Stimulated activated CD4-positive, alpha-beta T cell treated with anti-CD3 and anti-CD28 coated beads, Interleukin-4, amount 100 ng/mL, for 24 hours (primary cell): ENCODE measurements at places on chromosomes 13 and 19.

DNA sequence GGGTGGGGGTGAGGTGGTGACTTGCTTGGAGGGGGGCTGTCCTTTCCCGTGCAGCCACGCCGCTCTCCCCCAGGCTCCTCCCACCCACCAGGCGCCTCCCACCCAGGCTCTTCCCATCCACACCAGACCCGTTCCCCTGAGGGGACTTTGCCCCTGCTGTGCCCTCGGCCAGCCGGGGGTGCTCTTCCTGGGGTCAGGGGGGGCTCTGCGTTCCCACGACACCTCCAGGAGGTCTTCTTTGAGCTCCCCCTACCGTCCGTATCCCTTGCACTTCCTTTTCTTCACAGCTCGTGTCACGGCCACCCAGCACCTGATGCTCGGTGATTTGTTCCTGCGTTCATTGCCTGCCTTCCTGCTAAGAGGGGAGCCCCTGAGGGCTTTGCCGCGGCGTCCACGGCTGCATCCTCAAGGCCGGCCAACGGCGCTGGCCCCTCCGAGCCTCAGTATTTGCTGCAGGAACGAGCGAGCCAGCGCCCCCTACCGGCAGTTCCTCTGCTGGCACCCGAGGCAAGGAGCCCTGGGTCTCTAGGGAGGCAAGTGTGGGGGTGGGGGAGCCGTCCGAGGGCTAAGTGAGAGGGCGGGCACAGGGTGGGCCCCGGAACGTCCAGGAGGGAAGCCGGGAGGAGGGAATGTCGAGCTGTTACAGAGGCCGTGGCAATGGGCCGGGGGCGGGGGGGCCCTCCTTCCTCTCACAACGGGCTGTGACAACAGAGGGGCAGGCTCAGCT is 11.8 kb downstream of the LRRC4B start:
- DNase-seq, result peak; percentile 78

DNA sequence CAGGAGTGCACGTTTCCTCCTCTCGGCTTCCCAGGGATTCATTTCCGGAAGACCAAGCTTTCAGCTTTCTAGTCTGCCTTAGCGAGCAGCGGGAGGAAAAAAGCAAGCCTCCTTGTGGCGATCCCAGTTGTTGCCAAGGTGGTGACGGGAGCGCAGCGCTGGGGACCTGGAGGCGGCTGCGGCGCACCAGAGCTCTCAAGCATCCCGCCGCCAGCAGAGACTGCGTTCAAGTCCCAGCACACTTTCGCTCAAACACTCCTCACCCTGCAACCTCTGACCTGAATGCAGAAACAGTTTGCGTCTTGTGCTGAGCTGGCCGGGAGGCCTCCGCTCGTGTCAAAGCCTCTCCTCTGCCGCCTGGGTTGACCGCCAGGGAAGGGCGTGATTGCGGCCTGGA is 4.9 kb downstream of the GSX1 start:
- no peak for DNase-seq

DNA sequence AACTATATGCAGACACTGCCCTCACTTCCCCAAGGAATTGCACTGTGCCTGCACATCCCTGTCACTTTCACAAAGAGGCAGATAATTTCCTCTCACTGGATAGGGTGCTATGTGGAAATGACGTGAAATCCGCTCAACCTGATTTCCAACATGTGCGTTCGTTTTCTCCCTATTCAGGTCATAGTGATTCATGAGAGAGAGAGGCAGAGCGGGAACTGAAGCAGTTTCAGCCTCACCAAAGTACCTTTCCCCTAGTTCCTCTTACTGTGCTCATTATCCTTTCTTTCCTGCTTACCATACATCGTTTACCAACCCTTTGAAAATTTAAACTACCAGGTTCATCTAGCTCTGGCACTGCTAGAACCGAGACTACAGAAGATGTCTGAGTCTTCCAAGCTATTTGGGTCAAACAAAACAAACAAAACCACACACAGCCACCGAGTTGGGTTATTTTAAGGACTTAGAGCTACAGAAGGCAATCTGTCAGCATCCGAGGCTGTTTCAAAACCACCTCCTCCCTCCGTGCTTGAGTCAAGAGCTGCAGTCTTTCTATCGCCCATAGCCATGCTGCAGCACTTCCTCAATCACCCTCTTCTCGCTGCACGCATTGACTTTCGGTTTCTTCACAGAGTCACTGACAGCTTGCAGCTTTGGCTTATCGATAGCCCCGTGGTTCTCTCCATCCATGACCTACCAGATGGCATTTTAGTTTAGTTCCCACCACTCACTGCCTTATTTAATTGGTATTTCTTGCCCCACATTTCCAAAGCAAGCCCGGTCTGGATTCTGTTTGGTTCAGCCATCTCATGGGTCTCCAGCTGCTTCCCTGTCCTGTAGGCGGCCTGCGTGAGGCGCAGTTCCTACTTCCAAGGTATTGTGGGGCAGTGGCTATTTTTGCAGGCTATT is 1395.8 kb downstream of the EFNB2 start:
- peak; percentile 68 for DNase-seq

DNA sequence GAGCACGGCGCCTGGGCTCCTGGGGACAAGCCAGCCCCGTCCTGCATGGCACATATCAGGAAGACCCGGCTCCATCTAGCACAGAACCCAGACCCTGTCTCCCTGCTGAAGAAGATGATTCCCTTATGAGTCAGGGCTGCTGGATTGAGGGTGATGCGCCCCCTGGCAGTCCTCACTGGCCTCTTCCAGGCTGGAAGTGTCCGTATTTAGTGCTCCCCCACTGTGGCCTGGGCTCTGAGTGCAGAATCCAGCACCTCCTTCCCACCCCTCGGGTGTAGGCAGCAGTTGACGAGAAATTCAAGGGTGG is 14.9 kb downstream of the COMP start:
- DNase-seq, result no peak

DNA sequence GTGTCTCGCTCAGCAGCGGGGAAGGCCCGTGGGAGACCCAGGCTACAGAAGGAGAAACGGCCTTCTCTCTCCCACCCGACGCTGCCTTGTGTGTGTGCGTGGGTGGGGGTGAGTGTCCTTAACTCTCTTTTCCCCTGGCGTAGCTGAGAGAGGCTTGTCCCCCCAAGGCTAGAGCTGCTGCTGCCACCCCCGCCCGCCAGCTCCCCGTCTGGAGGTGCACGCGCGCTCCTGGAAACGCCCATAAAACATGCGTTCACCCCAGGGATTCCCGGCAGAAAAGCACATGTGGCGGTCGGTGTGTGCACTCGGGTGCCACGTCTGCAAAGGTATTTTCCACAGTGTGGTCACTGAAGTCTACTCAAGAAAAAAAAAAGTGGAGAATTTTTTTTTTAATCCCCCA is 36.1 kb downstream of the GADD45B start:
- DNase-seq, result no peak

DNA sequence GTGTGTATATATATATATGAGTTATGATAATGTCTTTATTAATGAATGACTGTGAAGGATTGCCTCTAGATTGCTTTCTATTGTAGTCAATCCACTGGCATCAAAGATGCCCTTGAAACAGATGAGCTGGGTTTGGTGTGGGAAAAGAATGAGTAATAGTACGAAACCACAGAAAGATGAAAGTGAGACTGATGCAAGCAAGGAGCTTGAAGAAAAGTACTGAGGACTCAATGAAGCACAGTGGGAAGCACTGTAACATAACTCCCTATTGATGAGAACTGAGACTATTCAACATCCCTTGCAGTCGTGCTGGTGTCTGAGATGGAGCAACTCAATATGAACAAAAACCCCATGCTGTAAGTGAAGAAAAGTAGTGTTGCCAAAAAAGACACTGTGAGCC is 1794.2 kb downstream of the SLITRK5 start:
- DNase-seq, result no peak

GRCh38 chr19:27975419-27976005 is 1237.4 kb downstream of the UQCRFS1 start:
- DNase-seq, result no peak

- DNase-seq, result no peak
Observed at GRCh38 chr13:33319859-33320258, 34.3 kb upstream of the STARD13 start.

DNA sequence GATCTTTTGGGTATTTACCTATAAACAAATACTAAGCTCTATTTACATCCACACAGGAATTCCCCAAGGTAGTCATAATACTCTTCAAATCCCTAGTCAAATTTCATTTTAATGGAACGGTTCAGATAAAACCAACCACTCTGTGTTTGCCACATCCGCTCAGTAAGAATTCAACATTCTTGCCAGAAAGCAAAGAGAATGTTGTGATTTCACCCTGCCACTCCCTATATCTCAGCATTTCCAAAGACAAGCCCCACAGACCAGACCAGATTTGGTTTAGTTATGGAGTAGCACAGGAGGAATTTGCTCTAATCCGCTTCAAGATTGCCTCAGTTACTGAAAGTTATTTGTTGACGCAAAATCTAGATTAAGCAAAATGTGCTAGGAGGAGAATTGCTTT is 105.6 kb upstream of the SERP2 start:
- DNase-seq, result no peak

- no peak for DNase-seq
Observed at GRCh38 chr13:42063105-42063504, 14.7 kb downstream of the DGKH start.

DNA sequence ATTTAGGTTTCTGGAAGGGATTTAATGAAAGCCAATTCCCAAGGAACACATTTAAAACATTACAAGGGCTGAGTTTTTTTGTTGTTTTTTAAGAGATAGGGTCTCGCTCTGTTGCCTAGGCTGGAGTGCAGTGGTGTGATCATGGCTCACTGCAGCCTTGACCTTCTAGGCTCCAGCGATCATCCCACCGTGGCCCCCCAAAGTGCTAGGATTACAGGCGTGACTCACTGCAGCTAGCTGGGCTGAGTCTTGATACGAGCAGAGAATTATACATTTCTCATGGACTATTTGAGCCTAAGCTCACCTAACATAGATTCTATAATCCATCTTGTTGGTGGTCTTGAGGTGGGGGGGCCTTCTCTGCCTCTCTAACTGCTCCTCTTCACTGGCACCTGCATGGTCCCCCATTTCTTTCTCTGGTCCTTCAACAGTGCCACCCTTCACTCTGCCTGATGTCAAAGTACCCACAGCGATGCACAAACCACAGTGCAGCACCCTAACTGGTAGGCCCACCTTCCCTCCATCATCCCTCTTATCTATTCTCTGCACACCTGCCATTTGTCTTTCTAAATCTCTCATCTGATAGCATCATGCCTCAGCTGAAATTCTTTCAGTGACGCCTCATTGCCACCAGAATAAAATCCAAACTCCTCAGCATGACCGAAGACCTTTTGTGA is 37.4 kb downstream of the DOCK9 start:
- no peak for DNase-seq

DNA sequence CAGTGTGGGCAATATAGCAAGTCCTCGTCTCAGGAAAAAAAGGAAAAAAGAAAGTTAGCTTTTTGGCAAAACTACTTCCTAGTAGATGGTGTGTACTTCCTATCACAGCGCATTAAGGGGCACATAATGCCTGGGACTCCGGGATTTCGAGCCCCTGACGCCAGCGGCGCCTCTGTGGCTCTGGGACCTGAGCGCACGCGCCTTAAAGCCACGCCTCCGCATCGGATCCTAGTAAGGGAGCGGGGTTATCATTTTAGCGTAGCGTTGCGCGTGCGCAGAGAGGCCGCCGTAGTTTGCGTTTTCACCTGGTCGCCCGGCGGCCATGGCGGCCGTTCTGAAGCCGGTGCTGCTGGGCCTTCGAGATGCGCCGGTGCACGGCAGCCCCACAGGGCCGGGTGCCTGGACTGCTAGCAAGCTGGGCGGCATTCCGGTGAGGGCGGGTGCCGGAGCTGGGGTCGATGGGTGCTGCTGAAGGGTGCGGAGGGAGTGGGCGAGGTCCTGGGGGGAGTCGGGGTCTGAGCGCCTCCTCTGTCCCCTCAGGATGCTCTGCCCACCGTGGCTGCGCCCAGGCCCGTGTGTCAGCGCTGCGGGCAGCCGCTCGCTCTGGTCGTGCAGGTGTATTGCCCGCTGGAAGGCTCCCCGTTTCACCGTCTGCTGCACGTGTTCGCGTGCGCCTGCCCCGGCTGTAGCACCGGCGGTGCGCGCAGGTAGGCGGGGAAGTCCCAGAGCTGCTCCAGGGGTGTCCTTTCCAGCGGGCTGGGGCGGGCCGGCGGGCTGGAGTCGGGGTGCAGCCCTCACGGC is at the start of gene PDCD2L:
Gene PDCD2L (plus strand): TSS at position 291 of the 801 bp plus-strand sequence. CDS start 32 bp downstream, at position 323.
- DNase-seq, result peak; percentile 95

GRCh38 chr19:3482507-3483225 is 575 bp downstream of the SMIM44 start:
- no peak for DNase-seq

- no peak for DNase-seq
Observed at GRCh38 chr13:20171364-20171763, 10.5 kb upstream of the GJA3 start.

DNA sequence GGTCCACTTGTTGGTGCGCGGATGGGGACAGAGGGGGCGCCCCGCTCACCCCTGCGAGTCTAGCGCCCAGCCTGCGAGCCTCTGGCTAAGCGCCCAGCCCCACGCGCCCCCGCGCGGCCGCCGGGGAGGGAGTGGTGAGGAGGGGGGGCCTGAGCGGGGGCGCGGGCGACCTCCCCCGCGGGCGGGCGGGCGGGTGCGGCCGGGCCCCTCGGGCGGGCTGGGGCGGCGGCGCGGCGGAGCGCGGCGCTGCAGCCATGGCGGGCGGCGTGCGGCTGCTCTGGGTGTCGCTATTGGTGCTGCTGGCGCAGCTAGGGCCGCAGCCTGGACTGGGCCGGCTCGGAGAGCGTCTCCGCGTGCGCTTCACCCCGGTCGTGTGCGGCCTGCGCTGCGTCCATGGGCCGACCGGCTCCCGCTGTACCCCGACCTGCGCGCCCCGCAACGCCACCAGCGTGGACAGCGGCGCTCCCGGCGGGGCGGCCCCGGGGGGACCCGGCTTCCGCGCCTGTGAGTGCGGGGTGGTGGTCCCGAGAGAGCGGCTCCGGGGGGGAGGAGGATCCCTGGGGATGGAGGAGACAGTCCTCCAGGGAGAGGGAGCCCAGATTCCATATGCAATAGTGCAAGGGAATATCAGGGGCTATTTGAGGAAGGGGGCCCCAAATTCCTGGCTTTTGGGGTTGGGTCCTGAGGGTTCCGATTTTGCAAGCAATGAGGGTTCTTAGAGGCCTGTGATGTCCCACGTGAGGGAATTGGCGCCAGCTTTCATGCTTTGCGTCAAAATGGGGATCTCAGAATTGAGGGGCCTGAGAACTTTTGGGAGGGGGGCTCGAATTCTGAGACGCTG is at the start of gene LTBP4:
Gene LTBP4 (plus strand): TSS at position 236 of the 841 bp plus-strand sequence. CDS start 19 bp downstream, at position 255.
- no peak for DNase-seq

DNA sequence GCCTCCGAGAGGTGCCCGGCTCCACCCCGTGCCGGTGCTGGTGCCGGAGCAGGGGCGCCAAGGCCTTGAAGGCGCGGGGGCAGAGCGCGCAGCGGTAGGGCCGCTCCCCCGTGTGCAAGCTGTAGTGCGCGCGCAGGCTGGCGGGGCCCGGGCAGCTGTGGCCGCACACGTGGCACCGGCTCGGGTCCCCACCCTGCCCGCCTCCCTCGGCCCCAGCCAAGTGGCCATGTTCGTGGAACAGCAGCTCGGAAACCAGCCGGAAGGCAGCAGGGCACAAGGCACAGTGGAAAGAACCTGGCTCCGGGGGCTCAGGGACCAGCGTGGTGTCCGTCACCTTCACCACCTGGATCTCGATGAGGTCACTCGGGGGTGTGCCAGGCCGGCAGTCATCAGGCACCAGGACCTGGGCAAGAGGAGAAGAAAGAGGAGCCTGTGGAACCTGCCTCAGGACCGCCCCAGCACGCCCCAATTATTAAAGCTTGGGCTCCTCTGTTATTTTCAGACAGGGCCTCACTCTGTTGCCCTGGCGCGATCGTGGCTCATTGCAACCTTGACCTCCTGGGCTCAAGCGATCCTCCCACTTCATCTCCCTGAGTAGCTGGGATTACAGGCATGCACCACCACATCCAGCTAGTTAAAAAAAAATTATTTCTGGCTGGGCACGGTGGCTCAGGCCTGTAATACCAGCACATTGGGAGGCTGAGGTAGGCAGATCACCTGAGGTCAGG is 2.0 kb downstream of the ZNF784 start:
- no peak for DNase-seq

GRCh38 chr19:17205237-17206140 is 9.7 kb upstream of the USE1 start:
- DNase-seq, result peak; percentile 67
